Stimulated activated CD4-positive, alpha-beta T cell treated with anti-CD3 and anti-CD28 coated beads, Interleukin-15, amount 100 ng/mL, for 24 hours (primary cell): ENCODE measurements at places on chromosomes 11 and 22.

- DNase-seq, result no peak
Observed at GRCh38 chr11:44400431-44400830, 90.5 kb upstream of the ALX4 start.

DNA sequence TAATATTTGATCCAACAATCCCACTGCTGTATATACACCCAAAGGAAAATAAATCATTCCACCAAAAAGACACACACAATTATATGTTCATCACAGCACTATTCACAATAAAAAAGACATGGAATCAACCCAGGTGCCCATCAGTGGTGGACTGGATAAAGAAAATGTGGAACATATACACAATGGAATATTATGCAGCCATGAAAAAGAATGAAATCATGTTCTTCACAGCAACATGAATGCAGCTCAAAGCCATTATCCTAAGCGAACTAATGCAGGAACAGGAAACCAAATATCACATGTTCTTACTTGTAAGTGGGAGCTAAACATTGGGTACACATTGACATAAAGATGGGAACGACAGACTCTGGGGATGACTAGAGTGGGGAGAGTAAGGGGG, 1.1 kb upstream of the OR2D3 start:
- DNase-seq, result no peak

DNA sequence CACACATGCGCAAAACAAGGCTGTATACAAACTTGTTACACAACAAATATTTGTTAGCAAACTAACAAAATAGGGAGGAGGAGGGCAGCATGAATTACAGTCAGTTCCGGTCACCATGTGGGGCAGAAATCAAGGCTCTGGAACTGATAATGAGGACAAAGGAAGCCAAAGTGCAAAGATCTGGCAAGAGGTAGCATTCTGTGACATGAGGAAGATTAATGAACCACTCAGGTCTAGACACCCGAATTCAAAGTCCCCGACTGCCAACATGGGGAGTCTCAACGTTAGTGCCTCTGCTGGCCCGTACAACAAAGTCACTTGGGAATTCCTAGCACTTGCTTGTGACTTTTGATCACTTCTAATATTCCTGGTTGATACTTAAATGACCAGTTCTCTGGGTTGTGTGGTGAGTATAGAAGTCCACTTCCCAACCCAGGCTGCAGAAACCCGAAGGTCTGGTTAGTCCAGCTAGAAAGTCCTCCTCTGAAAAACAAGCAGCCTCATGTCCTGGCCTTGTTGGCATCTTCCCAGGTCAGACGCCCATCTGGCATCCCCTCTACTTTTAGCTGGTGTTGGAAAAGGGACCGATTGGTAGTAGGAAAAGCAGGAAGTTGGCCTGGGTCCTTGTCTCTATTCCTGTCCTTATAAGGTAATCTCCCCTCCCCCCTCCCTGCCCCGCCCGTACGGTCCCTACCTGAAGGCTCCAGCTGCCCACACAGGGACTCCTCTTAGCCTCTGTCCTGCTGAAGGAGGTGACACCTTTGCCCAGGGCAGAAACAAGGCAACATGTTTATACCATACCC, 1.6 kb downstream of the SUN2 start:
- DNase-seq, result peak; percentile 45

- no peak for DNase-seq
Observed at GRCh38 chr22:27454807-27455450, 346.6 kb downstream of the MN1 start.

- no peak for DNase-seq
Observed at GRCh38 chr11:11241284-11241683, 111.8 kb downstream of the CSNK2A3 start.

- DNase-seq, result no peak
Observed at GRCh38 chr22:33678523-33678922, 241.8 kb downstream of the LARGE1 start.

DNA sequence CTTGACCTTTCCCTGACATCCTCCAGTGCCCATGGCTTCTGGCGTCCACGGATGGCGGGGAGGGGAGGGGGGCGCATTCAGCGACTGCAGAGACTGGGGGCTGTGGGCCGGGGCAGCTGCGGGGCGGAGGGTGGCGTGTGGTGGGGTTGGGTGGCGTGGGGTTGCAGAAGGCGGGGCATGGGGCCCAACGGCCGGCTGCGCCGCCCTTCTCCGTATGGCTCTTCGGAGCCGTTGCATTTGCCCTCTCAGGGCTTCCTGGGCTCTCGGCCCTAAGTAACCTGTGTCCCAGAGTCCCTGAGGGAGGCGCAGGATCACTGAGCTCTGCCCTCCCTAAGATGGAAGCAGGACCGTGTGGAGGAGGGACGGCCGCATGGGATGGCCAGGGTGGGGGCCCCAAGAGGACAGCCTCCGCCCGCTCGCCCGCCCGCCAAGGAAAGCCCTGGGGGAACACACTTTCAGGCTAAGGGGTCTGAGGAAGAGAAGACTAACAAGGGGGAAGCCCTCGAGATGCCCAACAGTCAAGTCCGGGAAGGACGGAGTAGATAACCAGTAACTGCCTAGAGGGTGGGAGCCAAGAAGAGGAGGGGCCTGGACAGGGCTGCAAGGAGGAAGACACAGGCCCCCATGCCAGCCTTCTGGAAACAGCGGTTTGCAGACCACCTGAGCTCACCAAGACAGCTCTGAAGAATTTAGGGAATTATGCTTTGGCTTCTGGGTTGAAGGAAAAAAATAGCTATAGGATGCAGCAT, 9.2 kb upstream of the AIFM3 start:
- DNase-seq, result no peak
